ENCODE measurements at places on chromosomes 2 and 18.

GRCh38 chr18:73735836-73736235 lies 411.8 kb downstream of the FBXO15 start:
- no peak for DNase-seq

DNA sequence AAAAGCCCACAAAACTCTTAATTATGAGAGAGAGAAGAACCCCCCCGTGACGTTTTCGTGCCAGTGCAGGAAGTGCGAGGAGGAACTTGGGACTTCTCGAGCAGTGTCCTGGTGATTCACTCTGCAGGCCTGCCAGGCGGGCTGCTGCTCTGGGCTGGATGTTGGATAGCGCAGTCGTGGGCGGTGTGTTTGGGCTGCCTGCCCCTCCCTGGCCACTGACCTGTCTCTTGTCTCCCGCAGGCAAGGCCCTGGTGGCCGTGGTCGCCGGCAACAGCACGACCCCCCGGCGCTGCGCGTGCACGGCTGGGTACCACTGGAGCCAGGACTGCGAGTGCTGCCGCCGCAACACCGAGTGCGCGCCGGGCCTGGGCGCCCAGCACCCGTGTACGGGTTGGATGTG lies 29.0 kb downstream of the TNFRSF11A start:
- DNase-seq = peak; percentile 41

DNA sequence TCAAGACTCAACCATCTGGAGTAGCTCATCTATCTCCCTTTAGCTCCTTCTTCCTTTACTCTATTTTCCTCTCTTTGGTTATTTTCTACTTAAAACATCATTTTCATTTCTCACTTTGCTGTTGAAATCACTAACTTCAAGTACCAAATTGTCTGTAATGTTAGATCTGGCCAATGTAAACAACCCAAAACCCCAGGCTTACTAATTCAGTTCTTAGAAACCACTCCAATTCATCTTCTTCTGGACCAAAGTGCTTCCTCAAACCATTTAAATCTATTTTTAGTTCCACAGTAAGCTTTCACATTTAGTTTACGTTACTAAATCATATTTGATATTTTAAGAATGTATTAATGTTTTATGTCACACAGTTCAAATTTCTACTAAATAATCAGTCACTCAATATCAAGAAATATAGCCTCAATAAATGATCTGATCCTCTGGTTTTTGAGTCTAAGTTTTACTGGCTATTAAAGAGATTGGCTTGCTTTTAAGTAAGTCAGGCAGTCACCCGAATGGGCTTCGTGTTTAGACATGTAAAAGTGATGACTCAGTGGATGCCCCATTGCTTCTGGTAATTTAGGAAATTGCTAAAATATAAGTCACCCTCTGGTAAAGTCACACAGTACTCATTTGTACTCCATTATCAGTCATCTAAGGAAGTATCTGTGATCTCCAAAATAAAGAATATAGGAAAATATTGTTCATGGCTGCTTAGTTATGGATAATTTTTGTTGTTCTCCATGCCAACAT lies 527.2 kb upstream of the SOX11 start:
- no peak for DNase-seq

GRCh38 chr2:183037074-183037552 lies 1.1 kb downstream of the NCKAP1 start:
- DNase-seq = no peak

DNA sequence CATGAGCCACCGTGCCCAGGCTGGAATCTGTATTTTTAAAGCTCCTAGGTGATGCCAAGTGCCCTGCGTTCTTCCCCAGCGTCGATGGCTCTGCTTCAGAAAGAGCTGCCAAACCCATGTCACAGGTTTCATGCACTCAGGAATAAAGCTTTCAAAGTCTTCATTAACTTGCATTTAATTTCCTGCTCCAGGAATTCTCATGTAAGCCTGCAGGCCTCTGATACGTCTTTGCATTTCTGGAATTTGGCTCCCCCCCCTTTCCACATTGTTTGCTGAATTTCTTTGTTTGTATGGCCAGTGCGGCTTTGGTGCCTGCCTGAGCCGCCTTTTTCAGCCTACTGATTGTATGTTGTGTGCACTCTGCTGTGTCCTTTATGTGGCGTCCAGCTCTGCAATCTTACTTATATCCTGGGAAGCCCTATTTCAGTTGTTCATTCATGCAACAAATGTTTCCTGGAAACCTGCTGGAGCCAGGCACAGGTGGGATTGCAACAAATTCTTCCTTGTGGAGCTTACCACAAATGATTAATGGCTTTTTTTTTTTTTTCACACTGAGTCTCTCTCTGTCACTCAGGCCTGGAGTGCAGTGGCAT lies 17.9 kb upstream of the OTOF start:
- DNase-seq = peak; percentile 52

GRCh38 chr18:12106471-12106870 lies 12.8 kb downstream of the ANKRD62 start:
- no peak for DNase-seq

GRCh38 chr18:2958819-2959298 lies 54.1 kb downstream of the LPIN2 start:
- DNase-seq = no peak

DNA sequence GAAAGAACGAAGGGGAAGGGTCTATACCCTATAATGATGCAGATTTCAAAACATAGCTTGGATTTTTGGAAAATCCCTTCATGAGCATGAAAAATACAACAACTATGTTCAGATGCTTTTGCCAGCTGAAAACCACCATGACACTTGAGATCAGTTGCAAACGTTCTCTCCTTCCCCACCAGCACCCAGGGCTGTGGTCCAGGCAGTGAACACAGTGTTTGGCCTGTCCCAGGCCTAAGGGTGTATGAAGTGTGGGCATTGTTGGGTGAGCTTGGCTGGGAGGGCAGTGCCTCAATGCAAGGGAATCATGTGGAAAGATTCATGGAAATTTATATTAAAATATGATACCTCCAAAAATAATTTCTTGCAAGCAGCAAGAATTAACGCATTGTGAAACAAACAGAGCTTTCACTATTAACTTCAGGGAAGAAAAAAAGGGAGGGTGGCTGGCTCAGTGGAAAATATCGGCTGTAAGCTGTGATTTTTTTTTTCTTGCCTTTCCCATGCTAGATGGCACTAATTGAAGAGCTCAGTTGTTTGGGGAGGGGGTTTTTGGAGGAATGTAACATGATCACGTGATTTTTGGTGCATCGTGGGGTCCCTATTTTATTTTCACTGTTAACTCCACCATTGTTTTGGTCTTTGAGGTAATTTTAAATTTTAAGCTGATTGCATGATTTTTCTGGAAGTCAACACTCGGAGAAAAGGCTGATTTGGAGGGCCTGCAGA lies 52.0 kb downstream of the CDC42EP3 start:
- no peak for DNase-seq

DNA sequence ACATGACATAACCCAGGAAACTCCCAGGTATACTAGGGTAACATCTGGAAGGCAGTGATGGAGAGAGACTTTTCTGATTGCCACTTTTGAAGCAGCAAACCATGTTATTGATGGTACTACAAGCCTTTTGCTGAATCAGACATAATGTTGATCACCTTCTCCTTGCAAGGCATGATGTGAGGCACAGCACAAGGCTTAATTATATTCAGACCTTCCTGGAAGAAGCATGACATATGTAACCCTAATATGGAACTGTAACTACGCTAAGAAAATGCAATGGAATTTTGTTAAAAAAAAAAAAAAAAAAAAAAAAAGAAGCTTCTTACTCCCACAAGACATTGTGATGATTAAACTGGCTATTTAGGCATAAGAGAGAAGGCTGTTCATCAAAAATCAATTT lies 145.4 kb downstream of the ALK start:
- no peak for DNase-seq

GRCh38 chr2:150309311-150310080 lies 178.0 kb downstream of the RND3 start:
- DNase-seq = no peak

DNA sequence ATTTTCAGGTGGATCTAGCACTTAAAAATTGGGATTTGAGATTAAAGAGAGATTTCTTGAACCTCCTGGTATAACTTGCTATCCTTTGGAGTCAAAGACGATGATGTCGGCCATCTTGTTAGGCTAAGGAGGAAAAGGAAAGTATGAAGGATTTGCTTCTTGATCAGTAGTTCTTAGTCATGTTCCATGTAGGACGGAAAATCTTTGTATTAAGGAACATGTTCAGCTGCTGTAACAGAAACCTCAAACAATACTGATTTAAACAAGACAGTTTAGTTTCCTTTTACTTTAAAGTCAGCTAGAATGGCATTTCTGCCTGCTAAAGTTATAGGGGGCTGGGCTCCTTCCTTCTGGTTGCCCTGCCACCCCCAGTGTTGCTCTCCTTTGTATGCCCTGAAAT lies 56.4 kb upstream of the MGAT5 start:
- DNase-seq = no peak

GRCh38 chr2:144836635-144837350 lies 316.9 kb upstream of the ZEB2 start:
- DNase-seq = no peak

DNA sequence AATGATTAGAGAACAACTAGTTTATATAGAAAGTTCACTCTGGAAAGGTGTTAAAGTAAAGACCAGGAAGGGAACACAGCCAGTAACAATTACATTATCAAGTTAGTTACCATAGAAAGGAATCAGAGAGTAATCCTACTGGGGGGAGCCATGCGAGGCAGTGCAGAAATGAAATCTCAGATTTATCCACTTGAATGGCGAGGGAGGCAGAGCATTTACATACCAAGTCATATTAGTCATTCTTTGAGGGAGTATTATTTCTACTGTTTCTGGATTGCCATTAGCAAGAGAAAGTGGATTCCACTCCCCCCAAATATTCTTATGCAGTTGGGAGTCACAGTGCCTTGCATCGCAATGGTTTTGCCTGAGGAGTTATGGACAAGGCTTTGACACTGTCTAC lies 472.7 kb upstream of the TRIB2 start:
- no peak for DNase-seq

DNA sequence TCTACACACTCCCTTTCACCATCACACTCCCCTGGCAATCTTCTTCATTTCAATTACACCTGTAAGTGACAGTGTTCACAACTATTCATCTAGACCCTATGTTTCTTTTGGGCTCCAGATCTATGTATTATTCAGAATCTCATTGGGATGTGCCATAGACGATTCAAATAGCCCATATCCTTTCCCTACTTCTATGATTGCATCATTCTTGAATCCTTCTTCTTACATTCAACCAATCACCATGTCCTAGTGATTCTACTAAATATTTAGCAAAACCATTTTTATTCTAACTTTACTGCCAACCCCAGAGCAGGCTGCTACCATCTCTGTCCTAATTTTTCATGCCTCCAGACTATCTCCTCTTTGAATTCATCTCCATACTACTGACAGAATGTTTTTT lies 106.4 kb downstream of the TDRD15 start:
- DNase-seq = no peak

DNA sequence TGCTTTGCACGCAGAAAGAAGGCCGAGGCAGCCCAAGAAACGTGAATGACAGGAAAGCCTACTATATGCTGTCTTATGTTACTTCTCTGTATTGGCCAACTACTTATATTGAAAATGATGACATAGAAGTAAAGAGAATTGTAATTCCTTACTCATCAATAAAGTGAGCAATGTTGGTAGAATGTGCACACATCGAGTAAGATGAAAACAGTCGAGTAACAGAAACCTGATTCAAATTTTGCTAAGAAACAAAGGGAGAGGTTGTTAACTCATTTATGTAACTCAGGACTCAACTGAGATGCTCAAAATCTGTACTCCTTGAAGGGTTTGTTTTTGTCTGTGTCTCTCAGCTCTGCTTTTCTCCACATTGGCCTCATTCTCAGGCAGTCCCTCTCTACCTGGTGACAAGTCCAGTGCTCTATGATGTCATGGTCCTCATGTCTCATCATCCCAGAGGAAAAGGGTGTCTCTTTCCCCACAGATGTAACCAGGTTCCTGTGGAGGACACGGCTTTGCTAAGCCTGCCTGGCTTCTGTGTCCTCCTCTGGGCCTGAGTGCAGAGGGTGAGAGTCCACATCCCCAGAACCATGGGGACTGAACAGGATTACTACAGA lies 30.3 kb upstream of the CCDC93 start:
- no peak for DNase-seq

DNA sequence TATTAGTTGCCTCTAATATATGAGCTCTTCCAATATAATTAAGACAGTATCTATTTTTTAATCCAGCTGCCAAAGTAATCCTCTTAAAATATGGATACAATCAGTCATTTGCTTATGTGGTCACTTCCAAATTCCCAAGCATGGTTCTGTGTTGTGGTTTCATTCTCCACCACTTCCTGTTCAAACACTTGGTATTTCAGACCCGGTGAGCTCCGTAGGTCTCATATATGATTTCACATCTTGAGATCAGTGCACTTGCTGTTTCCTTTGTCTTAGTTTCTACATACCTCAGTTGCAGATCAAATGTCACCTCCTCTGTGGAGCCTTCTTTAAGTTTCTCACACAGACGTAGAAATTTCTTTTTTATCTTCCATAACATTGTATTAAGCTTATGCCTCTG lies 254.2 kb downstream of the KCNS3 start:
- DNase-seq = no peak

GRCh38 chr2:98558852-98559530 lies 49.3 kb downstream of the COA5 start:
- DNase-seq = no peak

GRCh38 chr18:31723990-31724711 lies 36.5 kb downstream of the SLC25A52 start:
- no peak for DNase-seq

DNA sequence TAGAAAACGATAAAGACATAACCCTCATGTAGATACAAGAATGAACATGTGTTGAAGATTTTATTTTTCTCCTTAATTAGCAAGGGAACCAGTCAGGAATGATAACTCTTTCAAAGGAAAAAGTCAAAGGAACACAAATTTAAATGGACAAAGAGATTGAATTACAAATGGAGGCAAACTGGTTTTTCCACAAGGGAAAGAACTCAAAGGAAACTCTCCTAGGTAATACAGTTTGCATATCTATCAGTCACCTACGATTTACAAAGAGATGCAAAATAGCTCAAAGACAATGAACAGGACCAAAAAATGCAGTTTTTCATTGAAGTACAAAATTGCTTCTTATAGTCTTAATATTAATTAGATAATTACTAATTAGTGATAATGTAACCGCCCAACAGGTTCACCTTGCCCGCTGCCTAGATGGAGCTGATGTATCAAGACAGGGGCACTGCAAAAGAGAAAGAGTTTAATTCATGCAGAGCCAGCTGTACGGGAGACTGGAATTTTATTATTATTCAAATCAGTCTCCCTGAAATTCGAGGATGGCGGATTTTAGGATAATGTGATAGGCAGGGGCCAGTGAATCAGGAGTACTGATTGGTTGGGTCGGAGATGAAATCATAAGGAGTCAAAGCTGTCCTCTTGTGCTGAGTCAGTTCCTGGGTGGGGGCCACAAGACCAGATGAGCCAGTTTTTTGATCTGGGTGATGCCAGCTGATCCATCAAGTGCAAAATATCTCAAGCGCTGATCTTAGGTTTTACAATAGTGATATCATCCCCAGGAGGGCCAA lies 151.0 kb downstream of the TMEM17 start:
- DNase-seq = peak; percentile 86

GRCh38 chr2:207530160-207531031 lies 634 bp downstream of the CREB1 start:
- DNase-seq = no peak

- DNase-seq = no peak
Observed at GRCh38 chr18:31683968-31684278, 458 bp downstream of the B4GALT6 start.

Data from H9 (cell line).